ENCODE measurements at places on chromosomes 3 and 15. TPM values are rescaled to one million over a fixed set of nuclear protein-coding genes. Genes with fewer than 3 reads are reported as not detected.

The ARGFX gene
- not detected for total RNA-seq

The DGKG gene
- 2.5 TPM for total RNA-seq

The VEPH1 gene
- 24.0 TPM for total RNA-seq

The LRTM1 gene
- total RNA-seq, result not detected

The SCN11A gene
- not detected for total RNA-seq

The MST1R gene
- total RNA-seq, result 0.86 TPM

The SLC24A5 gene
- total RNA-seq, result not detected

The PIERCE2 gene
- 0.60 TPM for total RNA-seq

The ST8SIA2 gene
- not detected for total RNA-seq

The TRIM71 gene
- total RNA-seq, result not detected

The ZCWPW2 gene
- total RNA-seq, result 1.1 TPM

The TLE3 gene
- total RNA-seq, result 21.6 TPM

Data from bronchial smooth muscle cell (primary cell).